ENCODE measurements at places on chromosomes 7 and 10.

DNA sequence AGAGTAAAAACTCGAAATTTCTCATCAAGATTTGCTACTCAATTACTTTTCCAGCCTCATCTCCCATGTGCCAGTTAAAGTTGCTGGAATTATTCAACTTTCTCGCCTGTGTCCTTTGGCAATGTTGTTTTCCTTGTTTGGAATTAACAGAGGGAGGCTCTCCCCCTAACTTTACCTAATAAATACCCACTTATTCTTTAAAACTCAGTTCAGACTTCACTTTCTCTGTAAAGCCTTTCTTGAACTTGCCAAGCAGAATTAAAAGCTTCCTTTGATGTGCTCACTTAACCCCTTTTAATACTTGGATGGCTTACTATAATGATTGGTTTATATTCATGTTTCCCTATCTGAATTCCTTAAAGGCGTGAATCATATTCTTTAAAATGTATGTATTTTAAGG is 104.1 kb downstream of the MKLN1 start:
- DNase-seq: no peak

- peak; percentile 18 for DNase-seq
Measured at GRCh38 chr7:105141068-105141467, 127.1 kb downstream of the KMT2E start.

GRCh38 chr10:15245530-15245929 is 77.0 kb upstream of the NMT2 start:
- peak; percentile 38 for DNase-seq

- DNase-seq: no peak
Measured at GRCh38 chr7:44213206-44213876, 12.6 kb downstream of the YKT6 start.

- DNase-seq: no peak
Measured at GRCh38 chr10:132631338-132631735, 93.8 kb downstream of the INPP5A start.

GRCh38 chr10:9209105-9209798 is 1154.8 kb downstream of the GATA3 start:
- DNase-seq: peak; percentile 72

DNA sequence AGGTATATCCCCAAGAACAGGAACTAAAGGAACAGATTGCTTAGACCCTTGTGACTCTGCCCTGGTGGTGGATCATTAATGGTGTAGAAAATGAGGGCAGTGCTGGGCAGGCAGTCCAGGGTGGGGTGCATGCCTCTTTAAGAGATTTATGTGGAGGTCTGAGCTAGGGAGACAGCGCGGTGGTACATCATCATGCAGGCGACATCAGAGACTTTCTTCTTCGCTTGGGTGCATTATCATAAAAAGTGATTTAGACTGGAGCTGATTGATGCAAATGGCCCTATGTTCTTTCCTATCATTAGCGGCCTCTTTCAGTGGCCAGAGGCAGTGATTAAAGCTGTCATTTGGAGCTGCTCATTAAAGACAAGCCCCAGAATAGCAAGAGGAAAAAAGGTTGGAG is 519.1 kb upstream of the GALNT17 start:
- DNase-seq: no peak

- no peak for DNase-seq
Measured at GRCh38 chr7:115805458-115805857, 225.1 kb downstream of the TFEC start.

- no peak for DNase-seq
Measured at GRCh38 chr10:131886237-131886636, 14.6 kb upstream of the PPP2R2D start.

- no peak for DNase-seq
Measured at GRCh38 chr7:67593794-67594193, 597.2 kb downstream of the TYW1 start.

DNA sequence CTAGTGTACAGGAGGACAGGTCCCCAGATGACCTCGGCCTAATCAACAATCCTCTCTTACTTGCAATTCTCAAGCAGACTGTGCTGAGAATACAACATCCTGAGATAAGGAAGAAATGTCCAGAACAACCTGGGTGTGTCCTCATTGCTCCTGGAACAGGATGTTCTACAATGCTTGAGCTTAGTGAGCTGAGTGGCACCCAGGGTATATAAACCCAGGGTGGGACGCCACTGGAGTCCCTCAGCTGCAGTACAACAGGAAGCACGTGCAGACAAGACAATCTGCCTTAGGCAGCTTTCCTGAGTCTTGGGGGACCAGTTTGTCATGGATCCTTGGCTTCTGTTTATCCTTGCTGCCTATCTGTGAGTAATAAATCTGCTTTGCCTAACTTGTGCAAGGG is 27.7 kb upstream of the SLC25A13 start:
- DNase-seq: no peak

- DNase-seq: no peak
Measured at GRCh38 chr10:111247781-111248389, 171.1 kb downstream of the ADRA2A start.

GRCh38 chr7:25244254-25245033 is 16.2 kb upstream of the NPVF start:
- no peak for DNase-seq

DNA sequence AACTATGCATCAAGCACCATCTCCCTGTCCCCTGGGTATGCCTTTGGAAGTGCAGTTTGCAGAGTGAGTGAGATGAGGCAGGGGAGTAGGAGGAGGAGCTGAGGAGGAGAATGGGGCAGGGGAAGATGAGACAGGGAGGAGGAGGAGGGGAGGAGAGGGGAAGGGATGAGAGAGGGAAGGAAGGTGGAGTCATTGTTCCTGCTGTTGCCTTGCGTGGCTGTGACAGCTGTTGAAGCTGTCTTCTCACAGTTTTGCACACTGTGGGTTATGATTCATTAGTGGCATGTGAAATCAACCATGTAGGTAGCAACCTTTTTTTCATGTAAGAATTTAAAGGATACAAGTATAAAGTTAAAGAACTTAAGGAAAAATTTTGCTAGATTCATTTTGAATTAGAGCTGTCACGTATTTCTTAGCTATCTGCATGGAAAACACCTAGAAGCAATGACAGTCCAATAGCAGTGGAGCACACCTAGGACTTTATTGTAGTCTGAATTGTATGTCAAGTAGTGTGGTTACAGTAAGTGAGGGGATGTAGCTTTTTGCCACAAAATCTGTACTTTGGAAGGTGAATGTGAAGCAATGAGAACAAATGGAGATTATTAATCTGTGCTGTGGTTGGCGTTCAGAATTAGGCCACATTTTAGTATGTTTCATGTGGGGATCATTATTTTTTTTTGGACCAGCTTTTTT is 21.7 kb downstream of the CCM2 start:
- DNase-seq: no peak

DNA sequence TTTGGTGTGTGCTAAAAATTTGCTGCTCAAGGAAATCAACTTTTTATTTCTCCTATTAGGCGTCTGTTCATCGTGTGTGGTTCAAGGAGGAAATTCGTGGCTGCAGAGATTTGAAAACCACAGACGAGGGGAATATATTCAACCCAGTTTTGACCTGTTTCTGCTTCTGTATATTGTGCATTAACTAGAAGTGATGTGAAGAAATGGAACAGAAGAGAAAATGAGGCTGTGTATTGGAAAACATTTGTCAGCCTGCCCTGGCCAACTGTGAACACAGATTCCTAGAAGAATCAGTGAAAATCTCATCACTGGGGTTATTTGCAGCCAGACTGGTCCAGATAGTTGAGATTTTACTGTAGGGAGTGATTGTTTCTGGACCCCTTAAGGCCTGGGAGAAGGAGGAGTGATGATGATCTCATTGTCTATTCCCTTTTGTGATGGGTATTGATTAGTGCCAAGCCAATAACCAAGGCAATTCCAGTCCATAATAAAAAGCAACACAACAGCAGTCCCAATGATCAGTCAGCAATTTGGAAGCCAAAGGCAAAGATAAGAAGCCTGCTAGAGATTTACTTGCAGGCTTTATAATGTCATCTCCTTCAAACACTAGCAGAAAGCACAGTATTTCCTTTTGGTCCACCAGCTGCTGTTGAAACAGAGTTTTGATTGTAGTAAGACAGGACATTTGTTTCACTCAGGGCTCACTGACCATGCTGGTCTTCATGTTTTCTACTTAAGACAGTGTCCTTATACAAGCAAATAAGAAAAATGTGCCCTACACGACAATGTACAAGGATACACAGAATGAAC is 339.4 kb downstream of the PRPF18 start:
- DNase-seq: no peak

- DNase-seq: no peak
Measured at GRCh38 chr7:25868509-25868908, 283.5 kb upstream of the NFE2L3 start.

- DNase-seq: no peak
Measured at GRCh38 chr7:2611922-2612321, 19.9 kb upstream of the TTYH3 start.

GRCh38 chr10:76114581-76115001 is 683.2 kb downstream of the LRMDA start:
- no peak for DNase-seq

GRCh38 chr7:142511374-142511773 is 237.9 kb upstream of the PRSS1 start:
- DNase-seq: no peak

- DNase-seq: peak; percentile 30
Measured at GRCh38 chr7:149564340-149565095, 66.9 kb upstream of the ZNF746 start.

GRCh38 chr10:86813101-86813500 is 56.7 kb downstream of the BMPR1A start:
- no peak for DNase-seq

DNA sequence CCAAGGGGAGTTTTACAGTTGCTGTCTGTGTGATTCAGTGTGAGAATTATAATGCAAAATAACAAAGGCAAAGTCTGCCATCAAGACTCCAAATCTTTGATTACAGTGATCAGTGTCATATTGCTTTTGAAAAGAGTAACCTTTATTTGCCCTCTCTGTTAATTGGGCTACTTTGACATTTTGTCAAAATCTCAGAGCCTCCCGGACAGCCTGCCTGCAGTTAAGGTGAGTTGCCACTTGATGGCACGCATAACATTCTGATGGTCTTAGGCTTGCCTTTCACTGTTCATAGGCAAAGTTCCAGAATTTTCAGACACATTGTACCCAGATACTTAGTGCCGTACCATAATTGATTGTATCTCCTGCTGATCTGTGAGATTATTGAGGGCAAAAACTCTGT is 253.5 kb downstream of the ABCA13 start:
- no peak for DNase-seq

GRCh38 chr7:86972072-86972471 is 87.4 kb downstream of the ELAPOR2 start:
- DNase-seq: no peak

GRCh38 chr10:86946213-86947155 is 10.9 kb downstream of the MMRN2 start:
- DNase-seq: no peak

DNA sequence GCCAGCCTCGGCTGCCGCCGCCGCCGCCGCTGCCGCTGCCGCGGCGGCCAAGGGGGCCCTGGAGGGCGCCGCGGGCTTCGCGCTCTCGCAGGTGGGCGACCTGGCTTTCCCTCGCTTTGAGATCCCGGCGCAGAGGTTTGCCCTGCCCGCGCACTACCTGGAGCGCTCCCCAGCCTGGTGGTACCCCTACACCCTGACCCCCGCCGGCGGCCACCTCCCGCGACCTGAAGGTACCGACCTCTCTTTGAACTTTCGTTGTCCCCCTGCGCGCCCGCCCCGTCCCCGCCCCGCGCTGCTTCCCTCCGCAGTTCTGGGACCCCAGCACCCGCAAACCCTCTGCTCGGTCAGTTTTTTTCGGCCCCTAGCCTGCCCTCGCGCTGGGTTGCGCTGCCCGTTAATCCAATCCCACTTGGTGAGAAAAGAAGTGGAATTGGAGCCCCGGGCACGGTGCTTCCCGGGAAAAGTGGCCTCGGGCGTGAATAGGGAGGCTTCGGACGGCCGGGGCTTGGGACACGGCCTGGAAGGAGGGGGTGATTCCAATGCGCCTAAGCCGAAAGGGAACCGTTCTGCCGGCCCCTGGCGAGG is 543 bp downstream of the HMX3 start:
- DNase-seq: no peak

DNA sequence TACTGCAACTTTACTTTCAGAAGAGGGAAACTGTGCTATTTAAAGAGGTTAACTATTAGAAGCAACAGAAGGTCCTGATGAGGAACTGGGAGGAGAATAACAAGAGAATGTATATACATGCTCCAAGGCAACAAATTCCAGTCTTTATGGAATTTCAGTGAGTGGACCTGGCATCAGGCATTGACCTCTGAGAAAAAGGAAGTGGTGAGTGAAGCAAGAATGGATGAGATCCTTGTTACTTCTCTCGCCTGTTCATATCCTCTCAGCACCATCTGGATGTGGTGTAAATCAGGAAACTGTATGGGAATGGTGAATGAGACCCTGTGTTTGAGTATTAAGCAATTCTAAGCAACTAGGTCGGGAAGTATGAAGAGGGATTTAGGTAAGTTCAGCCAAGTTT is 30.3 kb upstream of the KBTBD2 start:
- no peak for DNase-seq

GRCh38 chr7:33091111-33091531 is 18.1 kb downstream of the RP9 start:
- DNase-seq: no peak

GRCh38 chr10:14477408-14477710 is 146.6 kb upstream of the FRMD4A start:
- DNase-seq: no peak

GRCh38 chr10:107415446-107415845 is 250.9 kb upstream of the SORCS1 start:
- no peak for DNase-seq

DNA sequence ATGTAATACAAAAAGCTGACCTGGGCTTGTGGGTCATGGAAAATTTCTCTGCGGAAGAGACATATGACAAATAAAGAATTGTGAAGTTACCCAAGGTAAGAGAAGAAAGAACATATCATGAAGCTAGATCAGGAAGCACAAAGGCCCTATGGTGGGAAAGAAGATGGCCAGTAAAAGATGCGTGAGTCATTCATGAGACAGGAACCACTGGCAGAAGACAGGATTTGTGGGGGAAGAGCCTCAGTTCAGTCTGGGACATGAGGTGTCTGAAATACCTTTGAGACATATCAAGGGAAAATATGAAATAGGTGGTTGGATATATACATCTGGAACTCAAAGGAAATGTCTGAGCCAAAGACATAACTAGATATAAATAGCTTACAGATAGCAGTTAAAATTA is 27.7 kb upstream of the AMPH start:
- no peak for DNase-seq

- DNase-seq: no peak
Measured at GRCh38 chr10:62632071-62632809, 172.3 kb upstream of the ADO start.

- no peak for DNase-seq
Measured at GRCh38 chr10:69925111-69925510, 123.4 kb downstream of the COL13A1 start.

- no peak for DNase-seq
Measured at GRCh38 chr10:78225594-78225993, 191.9 kb downstream of the RPS24 start.

Measured in erythroblast (primary cell).